ENCODE measurements at places on chromosomes 6 and 20.

GRCh38 chr6:157860505-157860991 lies 37.5 kb downstream of the SNX9 start:
- no peak for DNase-seq

GRCh38 chr6:53567701-53568100 lies 22.8 kb upstream of the GCLC start:
- DNase-seq: no peak

GRCh38 chr20:31508517-31509244 lies 5.6 kb upstream of the HM13 start:
- no peak for DNase-seq

DNA sequence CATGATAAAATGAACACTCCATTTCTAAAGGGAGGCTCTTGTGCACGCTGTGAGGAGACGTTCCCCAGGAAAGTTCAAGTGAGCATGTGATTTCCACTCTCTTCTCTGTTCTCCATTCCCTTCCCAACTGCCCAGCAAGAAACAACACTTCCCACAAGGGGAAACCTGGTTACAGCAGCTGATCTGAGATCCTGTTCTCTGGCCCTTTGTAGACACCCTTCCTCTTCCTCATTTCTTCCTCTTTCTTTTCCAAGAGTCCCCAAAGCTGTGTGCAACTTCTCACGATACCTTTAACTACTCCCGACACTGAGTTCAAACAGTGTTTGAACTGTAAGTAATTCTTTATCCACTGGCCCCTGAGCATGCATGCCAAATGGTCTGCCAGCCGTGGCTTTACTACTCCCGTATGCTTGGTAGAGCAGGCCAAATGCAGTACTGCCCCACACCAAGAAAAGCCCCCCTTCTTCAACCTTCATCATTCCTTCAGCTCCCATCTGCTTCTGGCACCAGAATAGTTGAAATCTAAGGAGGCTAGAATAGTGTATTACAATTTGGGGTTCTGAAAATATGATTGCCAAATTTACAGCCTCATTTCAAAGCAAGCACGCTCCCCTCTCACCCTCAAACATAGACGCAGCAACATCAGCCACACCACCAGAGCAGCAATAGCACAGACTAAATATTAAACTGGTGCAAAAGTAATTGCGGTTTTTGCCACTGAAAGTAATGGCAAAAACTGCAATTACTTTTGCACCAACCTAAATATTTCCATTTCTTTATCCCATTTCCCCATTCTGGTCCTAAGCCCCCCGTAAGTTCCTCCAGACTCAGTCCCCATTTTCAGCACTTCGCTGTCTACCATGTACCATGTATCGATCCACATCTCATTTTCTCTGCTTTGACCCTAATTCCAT lies 4.3 kb downstream of the HLA-DMB start:
- no peak for DNase-seq

- DNase-seq: no peak
Observed at GRCh38 chr6:71651636-71652035, 234.7 kb upstream of the RIMS1 start.

GRCh38 chr6:102340311-102340710 lies 946.8 kb downstream of the GRIK2 start:
- no peak for DNase-seq

DNA sequence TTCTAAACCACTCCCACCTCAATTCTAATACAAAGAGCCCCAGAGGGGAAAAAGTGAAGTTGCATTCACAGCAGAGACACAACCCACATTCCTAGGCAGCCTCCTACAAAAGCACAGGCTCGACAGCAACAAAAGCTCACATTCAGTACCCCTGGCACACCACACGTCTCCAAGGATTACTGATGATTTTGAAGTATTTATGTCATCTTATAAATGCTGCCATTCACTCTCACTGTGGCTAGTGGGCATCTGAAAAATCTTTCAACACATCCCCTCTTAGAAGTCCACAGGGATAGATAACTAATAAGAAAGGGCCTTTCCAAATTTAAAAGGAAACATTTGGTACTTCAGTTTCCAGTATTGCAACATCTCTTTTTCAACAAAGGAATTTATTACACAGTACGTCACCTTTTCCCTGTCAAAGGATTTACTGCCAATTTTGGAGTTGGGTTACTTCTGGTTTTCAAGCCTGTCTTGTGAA lies 146.7 kb downstream of the TASP1 start:
- DNase-seq: no peak

GRCh38 chr6:13242590-13242989 lies 85.7 kb downstream of the TBC1D7 start:
- DNase-seq: no peak

- DNase-seq: no peak
Observed at GRCh38 chr6:64013011-64013410, 377.4 kb downstream of the PHF3 start.

- no peak for DNase-seq
Observed at GRCh38 chr6:116115781-116116180, 10.2 kb downstream of the COL10A1 start.

DNA sequence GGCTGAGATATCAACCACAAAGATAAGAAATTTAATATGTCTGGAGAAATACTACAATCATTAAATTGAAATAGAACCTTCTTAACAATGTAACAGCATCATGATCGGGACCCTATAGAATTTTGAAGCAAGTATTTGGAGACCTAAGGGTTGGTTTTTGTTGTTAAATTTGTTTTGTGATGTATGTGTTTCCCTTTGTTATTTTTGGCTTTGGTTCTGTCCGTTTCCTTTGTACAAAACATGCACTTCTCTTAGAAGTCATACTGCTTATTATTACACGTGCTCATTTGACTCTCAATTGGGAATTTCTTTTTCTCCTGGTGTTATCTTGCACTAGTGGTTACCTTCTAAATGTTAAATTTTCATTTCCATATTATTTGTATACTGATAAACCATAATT lies 4.0 kb upstream of the PLN start:
- no peak for DNase-seq

Data from activated CD4-positive, alpha-beta T cell treated with anti-CD3 and anti-CD28 coated beads for 1 hour (primary cell).